CD4-positive, alpha-beta T cell treated with Interleukin-21 for 1 hour (primary cell): ENCODE measurements at places on chromosomes 6 and 20.
A peak's percentile ranks its signal among the peaks of the same experiment; 100 is the strongest.

GRCh38 chr6:116405652-116406356 lies 35.1 kb downstream of the DSE start:
- no peak for DNase-seq

GRCh38 chr6:90098627-90099026 lies 198.0 kb downstream of the BACH2 start:
- no peak for DNase-seq

GRCh38 chr20:17614812-17615644 lies 45.2 kb downstream of the DSTN start:
- no peak for DNase-seq

- no peak for DNase-seq
These were observed 1.1 kb upstream of the ZNF343 start for GRCh38 chr20:2509794-2510193.

DNA sequence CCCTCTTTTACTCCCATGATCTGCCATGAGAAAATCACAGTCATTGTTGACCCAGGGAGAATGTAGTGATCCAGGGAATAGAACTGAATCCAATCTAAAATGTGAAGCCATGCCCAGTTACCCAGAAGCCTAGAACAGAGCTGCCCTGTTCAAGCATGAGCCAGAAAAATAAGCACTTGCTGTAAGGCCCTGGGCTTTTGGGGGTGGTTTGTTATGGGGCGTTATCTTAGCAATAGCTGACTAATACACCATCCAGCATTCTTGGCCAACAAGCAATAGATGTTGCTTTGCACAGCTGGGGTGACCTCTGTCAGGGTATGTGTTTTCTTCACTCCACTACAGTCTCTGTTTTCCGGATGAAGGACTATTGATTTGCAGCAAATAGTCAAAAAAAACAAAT lies 120.4 kb downstream of the ZFP64 start:
- DNase-seq = no peak

GRCh38 chr6:89655122-89655521 lies 16.6 kb upstream of the LYRM2 start:
- no peak for DNase-seq

DNA sequence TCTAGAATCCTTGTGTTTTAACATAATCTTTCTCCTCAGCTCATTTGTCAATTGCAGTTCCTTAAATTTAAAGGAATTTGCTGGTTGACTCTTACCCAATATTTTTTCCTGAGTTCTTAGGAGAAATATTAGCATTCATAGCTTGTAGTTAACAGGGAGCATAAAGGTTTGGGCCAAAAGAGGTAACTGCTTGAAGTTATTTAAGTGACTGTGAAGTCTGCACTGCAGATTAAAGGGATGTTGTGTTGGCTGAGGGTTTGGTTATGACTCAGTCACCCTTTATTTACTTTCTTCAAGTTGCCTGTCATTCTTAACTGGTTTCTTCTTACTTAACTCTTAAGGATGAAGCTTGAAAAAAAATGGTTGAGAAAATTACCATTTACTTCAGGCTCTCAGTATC lies 220.3 kb upstream of the LAMP5 start:
- DNase-seq = no peak

GRCh38 chr6:30264743-30265142 lies 51.5 kb upstream of the TRIM26 start:
- no peak for DNase-seq

GRCh38 chr20:39356908-39357307 lies 394.8 kb downstream of the DHX35 start:
- DNase-seq = no peak

- no peak for DNase-seq
These were observed 11.4 kb downstream of the LBP start for GRCh38 chr20:38357653-38358207.

GRCh38 chr20:9359561-9360308 lies 154.7 kb upstream of the LAMP5 start:
- no peak for DNase-seq

- no peak for DNase-seq
These were observed 21.8 kb downstream of the TGM2 start for GRCh38 chr20:38143238-38143645.

- DNase-seq = no peak
These were observed 37.0 kb upstream of the IGF2R start for GRCh38 chr6:159931846-159932245.

DNA sequence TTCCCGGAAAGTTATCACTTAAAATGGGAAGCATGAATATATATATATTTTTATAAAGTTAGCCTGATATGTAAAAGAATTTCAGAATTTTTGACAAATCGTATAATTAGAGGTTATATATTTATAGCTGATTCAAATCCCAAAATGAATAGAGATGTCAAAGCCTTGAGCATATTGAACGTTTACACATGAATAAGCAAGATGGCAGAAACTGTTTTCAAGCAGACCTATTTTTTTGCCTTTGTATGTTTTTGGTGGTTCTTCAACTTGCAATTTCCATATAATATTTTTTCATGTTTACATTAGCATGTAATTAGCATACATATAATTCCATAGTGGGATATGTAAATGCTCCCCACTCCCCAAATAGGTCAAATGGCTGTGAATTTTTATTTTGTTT lies 189.9 kb downstream of the PRL start:
- DNase-seq = no peak

GRCh38 chr20:63957004-63957689 lies 931 bp upstream of the UCKL1 start:
- DNase-seq = peak; percentile 60

- no peak for DNase-seq
These were observed 1.2 kb downstream of the CBFA2T2 start for GRCh38 chr20:33490934-33491656.

DNA sequence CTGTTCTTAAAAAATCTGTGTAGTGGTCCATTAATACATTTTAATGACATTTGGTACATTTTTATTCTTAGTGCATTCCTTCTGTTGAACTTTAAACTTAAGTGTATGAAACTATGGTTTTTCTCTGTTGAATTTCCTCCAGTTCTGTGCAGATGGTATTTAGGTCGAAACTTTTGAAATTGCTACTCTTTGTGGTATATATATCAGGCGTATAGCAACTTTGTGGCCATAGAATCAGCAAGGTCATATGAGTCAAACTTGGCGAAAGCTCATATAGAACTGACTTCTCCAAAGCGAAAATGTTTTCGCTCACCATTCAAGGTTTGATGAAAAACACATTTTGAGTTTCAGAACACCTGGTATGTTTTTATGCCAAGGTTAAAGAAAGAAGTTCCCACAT lies 93.7 kb downstream of the MAP3K4 start:
- DNase-seq = no peak

GRCh38 chr20:7692478-7692877 lies 247.8 kb downstream of the HAO1 start:
- no peak for DNase-seq

DNA sequence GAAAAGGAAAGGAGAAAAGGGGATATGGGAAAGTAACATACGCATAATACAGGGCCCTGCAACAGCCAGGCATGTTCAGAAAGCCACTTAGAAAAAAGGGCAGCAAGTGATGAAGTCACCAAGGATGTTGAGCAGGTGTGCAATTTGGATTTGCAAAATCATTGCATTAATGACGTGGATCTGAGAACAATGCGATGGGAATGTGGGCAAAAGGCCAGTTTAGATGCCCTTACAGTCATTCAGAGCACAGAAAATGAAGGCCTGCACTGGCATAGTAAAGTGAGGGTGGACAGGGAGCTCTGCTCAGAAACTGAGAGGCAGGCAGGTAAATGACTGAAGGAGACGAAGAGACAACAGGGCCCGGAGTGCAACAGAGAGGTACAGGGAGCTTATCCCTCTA lies 123.7 kb upstream of the NHSL1 start:
- DNase-seq = no peak

DNA sequence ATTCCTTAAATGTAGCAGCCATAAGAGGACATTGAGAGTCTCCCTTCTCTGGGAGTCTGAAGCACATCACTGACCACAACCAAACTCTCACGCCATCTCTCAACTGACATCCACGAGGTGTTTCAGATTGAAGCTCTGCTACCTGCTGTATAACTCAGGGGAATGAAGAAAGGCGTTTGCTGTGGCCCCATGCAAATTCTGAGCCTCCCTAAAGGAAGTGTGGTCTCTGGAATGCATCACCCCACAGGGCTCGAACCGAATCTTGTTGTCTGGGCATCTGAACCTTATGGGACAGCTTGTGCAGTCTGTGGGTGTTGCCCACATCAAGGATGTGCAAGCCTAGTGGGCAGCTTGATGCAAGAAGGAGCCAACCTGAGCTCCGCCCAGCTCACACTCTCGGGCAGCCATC lies 10.9 kb downstream of the PMEPA1 start:
- DNase-seq = no peak

- no peak for DNase-seq
These were observed 48.4 kb upstream of the IYD start for GRCh38 chr6:150320442-150320841.

- no peak for DNase-seq
These were observed 677.3 kb upstream of the AGPAT4 start for GRCh38 chr6:161951126-161951525.

GRCh38 chr6:4378319-4378996 lies 243.1 kb upstream of the ECI2 start:
- DNase-seq = no peak

DNA sequence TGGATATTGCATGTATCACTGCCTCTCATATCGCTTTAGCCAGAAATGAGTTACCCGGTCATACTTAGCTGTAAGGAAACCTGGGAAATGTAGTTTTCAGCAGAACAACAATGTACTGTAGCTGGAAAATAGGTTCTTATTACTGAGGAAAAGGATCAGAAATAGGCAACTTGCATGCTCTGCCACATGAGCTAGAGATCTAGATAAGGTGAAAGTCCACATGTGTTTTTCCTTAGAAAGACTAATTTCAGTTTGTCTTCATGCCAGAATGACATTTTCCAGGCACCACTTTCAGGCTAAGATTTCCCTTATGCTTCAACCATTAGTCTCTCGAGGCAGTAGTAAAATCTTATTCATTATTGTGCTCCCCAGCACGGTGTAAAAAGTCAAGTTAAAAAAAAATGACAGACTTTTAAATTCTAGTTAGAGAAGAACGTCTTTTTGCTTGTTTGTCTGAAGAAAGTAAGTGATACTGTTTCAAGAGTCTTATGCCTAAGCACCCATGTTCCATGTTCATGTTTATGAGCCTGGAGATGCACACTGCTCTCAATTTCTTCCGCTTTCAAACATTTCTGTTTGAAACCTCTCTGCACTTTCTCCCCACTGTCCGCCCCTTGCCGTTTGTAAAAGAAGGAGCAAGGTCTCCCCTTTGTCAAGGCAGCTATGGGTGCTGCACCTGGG lies 67.6 kb downstream of the ZNF831 start:
- DNase-seq = no peak

- peak; percentile 49 for DNase-seq
These were observed 807 bp downstream of the TBC1D20 start for GRCh38 chr20:461254-462198.

- no peak for DNase-seq
These were observed 135.5 kb downstream of the PAX1 start for GRCh38 chr20:21840991-21841390.

DNA sequence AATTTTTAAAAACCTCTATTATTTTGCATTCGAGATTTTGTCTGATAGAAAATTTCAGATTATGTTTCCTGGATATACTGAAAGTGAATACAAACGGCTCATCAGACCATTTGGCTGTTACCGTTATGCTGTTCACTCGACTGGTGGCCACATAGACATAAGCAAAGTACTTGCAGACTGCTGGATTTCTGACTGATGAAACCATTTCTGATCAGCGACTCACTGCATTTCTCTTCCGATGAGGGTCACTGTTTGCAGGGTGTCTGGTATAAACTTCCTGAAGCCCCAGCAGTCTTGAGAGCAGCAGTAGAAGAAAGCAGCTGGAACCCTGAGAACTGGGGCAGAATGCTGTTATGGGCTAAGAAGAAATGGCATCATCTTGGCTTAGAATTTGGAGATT lies 17.7 kb downstream of the SNX9 start:
- no peak for DNase-seq

DNA sequence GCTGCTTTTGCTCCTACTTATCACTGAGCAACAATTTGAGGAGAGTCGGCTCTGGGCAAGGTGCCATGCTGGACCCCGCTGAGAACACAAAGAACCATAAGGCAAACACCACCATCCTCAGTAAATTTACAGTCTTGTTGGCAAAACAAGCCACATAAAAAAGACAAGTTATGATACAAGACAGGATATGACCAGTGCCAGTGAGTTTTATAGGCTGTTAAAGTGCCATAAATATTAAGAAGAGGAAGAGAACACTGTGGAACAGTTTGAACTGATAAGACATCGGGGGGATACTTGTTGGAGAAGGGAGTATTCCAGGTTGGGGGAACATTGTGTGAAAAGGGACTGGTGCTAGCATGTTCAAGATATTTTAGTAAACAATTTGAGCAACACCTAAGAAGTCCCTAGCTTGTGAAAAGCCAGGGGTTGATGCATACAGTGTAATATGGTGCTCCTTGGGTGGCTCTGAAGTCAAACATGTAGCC lies 25.3 kb upstream of the RIPOR2 start:
- no peak for DNase-seq

GRCh38 chr6:157911278-157911677 lies 70.4 kb upstream of the SYNJ2 start:
- no peak for DNase-seq

- DNase-seq = no peak
These were observed 562.9 kb upstream of the CHD6 start for GRCh38 chr20:42181064-42181463.

DNA sequence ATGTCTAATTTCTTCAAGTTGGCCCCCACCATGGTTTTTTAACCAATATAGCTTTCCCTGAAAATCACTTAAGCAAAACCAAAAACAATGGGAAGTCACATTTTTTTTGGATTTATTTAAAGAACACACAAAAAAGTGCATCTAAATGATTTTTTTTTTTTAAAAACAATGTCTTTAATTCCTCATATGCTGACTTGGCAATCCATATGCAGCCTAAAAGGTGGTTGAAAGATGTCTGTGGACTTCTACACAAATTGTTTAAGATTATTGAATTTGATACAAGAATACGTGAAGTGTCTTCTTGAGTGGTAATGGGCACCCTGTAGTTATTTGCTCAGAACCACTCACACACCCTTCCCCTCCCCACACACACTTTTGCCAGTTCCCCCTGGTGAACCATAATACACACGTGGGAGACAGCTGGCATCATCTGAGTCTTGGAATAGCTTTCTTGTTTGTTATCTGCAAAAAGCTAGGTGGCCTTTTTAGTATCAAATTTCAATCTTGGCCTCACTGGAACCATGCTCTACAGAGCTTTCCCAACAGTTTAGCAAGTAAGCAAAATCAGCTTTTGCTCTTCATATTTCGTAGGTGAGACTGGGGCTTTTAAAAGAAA lies 60.9 kb upstream of the TULP1 start:
- DNase-seq = no peak

GRCh38 chr20:22977047-22977785 lies 57.9 kb upstream of the SSTR4 start:
- no peak for DNase-seq

GRCh38 chr6:169406034-169406433 lies 152.4 kb upstream of the THBS2 start:
- DNase-seq = no peak

GRCh38 chr20:4720977-4721349 lies 746 bp upstream of the PRND start:
- DNase-seq = no peak

GRCh38 chr20:64167676-64168075 lies 3.4 kb downstream of the MYT1 start:
- no peak for DNase-seq

GRCh38 chr6:37150314-37150713 lies 19.6 kb upstream of the PIM1 start:
- DNase-seq = no peak

- DNase-seq = no peak
These were observed 45.6 kb upstream of the TNFAIP3 start for GRCh38 chr6:137821491-137821890.

GRCh38 chr6:131062241-131063027 lies 611 bp downstream of the EPB41L2 start:
- peak; percentile 17 for DNase-seq

GRCh38 chr6:100924534-100925227 lies 43.6 kb upstream of the ASCC3 start:
- no peak for DNase-seq
